CD4-positive, alpha-beta T cell treated with Interleukin-2 at 100 ng/mL for 4 hours (primary cell): ENCODE measurements at places on chromosomes 7 and 10.

GRCh38 chr7:42980084-42980483 is 47.9 kb downstream of the MRPL32 start:
- no peak for DNase-seq

GRCh38 chr7:1691601-1692514 is 21.8 kb downstream of the ELFN1 start:
- DNase-seq: no peak

GRCh38 chr7:67955061-67955460 is 958.4 kb downstream of the TYW1 start:
- no peak for DNase-seq

DNA sequence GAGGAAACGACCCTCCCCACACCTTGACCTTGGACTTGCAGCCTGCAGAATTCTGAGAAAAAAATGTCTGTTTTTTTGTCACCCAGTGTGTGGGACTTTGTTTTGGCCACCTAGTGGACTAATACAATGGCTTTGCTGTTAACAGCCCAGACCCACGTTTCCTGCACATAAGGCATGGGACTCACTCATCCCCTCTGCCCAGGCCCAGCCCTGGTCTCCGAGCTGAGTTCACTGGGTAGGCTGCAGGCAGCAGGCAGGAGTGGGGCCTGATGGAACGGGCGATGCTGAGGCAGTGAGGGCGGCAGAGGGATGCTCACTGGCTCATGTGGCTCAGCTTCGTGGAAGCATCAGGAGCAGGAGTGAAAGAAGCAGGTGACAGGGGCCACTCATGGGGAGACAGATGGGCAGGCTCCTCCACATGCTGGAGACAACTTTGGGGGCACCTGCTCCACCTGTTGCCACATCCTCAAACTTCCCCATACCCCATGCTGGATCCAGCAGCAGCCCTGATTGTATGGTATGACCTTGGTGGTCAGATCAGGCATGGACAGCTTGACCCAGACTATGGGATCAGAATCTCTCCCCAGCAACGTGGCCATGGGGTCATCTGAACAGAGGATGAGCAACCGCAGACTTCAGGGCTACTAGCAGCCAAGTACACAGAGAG is 65.8 kb upstream of the ANTXRL start:
- no peak for DNase-seq

- no peak for DNase-seq
Observed at GRCh38 chr10:116316503-116316902, 7.7 kb upstream of the CCDC172 start.

GRCh38 chr10:34078017-34078744 is 736.9 kb downstream of the PARD3 start:
- no peak for DNase-seq

GRCh38 chr7:100053215-100053614 is 3.6 kb downstream of the ZSCAN21 start:
- peak; percentile 48 for DNase-seq

- peak; percentile 70 for DNase-seq
Observed at GRCh38 chr7:94509264-94509886, at the start of gene CASD1. CASD1 (plus strand) TSS chr7:94509809; CDS start chr7:94510085, 276 bp downstream.

DNA sequence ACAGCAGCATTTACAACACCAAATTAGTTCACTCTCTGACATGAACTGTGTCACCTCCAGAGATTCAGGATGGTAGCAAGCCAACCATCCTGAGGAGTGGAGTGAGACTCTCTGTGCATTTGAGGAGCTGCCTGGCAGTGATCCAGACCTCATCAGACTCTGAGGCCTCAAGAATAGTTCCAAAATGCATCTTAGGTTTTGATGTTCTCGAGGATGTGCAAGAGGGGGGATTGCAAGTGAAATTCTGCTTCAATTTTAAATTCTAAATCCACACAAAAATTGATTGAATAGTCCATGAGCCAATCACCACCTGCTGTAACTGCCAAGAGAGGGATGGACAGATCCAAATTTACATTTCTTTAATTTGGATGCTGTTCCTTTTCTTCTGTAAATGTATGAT is 49.7 kb downstream of the SLK start:
- no peak for DNase-seq
